ENCODE measurements at places on chromosomes 7 and 10.

DNA sequence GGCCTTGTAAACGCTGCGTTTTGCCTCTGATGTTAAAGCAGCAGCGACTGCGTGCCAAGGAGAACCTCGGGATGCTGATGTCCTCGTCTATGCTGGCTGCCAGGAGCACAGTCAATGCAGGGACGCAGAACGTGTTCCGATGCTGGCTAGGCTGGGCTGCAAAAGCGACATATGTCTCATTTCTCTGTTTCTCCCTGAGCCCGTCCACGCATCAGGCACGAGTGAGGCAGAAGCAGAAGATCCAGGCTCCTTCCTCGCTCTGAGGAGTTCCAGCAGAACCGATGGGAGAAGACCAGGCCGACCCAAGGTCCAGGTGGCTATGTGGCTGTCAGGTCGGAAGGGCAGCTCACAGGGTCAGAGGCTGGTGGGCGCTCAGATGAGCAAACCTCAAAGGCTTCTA lies 3.7 kb upstream of the FOXL3 start:
- ATAC-seq: no peak

DNA sequence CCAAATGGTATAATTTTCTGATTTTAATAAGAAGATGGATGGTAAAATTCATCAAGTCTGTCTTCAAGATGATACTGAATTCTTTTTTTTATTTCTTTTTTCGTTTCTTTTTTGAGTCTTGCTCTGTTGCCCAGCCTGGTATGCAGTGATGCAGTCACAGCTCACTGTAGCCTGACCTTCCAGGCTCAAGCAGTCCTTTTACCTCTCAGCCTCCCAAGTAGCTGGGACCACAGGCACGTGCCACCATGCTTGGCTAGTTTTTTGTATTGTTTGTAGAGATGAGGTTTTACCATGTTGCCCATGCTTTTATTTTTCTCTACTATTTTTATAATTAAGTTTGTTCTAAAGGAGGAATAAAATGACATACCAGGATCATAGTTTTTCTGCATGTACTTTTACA lies 52.1 kb upstream of the HELLS start:
- ATAC-seq: no peak

- no peak for ATAC-seq
Observed at GRCh38 chr10:82908751-82909150, 1033.8 kb downstream of the NRG3 start.

- ATAC-seq: no peak
Observed at GRCh38 chr10:132456881-132457280, 59.9 kb downstream of the PWWP2B start.

DNA sequence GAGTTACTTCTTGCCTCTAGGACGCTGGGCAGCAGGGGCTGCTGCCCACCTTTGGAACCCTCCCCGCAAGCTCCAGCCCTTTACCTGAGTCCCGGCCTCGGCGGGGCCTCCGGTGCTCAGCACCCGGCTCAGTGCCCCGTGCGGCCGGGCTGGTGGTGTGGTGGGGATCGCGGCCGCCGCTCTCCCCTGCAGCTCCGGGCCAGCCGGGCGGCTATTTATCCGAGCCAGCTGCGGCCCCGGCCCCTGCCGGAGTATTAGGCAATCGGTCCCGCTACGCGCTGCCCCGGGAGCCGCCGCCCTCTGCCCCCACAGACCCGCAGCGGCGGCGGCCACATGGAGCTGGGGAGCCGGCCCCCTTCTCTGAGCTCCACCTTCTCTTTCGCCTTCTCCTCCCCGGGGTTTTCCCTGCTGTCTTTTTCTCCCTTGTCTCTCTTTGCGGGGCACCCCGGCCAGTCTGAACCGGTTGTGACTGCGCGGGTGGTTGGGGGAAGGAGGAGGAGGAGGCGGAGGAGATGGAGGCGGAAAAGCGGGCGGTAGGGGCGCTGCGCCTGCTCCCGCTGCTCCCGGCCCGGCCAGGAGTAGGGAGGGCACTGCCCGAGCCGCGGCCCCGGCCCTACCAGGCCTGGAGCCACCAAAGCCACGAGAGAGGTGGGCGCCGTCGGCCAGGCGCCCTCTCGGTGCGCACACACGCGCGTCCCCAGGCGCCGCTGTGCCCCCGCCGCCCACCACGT lies at the start of gene SLC16A9:
Gene SLC16A9, minus strand, starts transcription at position 456 of the 731 bp plus-strand sequence. CDS start 25,559 bp downstream, outside the sequence.
- ATAC-seq: peak; percentile 91
